Type B pancreatic cell (in vitro differentiated cells): ENCODE measurements at places on chromosomes 16 and 17.

DNA sequence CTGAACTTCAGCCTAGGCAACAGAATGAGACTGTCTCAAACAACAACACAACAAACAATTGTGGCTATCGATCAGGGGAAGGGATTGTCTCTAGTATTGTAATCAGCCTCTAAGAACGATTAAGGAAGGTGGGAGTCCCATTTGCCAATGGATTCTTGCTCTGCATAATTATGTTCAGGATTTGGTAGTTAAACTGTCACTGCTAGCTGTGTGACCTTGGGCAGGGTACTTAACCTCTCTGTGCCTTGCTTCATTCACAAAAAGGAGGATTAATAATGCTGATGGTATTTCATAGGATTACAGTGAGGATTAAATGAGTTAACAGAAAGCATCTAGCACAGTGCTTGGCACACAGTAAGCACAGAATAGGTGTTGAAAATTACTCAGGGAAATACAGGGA lies 6.7 kb upstream of the SSTR2 start:
- peaks cover 29% of the 10 kb centered on the region for H3K4me1 ChIP-seq
- H3K27ac ChIP-seq = no peak overlapping the region
- peaks cover 42% of the 10 kb centered on the region for H3K27me3 ChIP-seq
- H3K36me3 ChIP-seq = no peaks in the 10 kb centered on the region

- H3K27ac ChIP-seq = no peak overlapping the region
- peaks cover 10% of the 10 kb centered on the region for H3K27me3 ChIP-seq
- H3K4me3 ChIP-seq = no peak overlapping the region
- peaks cover 5% of the 10 kb centered on the region for H3K4me1 ChIP-seq
- DNase-seq = no peak
These were observed 349.6 kb downstream of the KIF2B start for GRCh38 chr17:54172096-54172984.

GRCh38 chr17:58121925-58122324 lies 26.3 kb upstream of the OR4D1 start:
- H3K27me3 ChIP-seq = peaks cover 46% of the 10 kb centered on the region
- no peaks in the 10 kb centered on the region for H3K4me1 ChIP-seq
- no peak overlapping the region for H3K4me3 ChIP-seq
- H3K27ac ChIP-seq = no peak overlapping the region
- no peaks in the 10 kb centered on the region for H3K36me3 ChIP-seq

- peaks cover 5% of the 10 kb centered on the region for H3K4me1 ChIP-seq
- peaks cover 21% of the 10 kb centered on the region for H3K36me3 ChIP-seq
- no peak for DNase-seq
- no peaks in the 10 kb centered on the region for H3K27me3 ChIP-seq
These were observed 14.0 kb downstream of the NR1D1 start for GRCh38 chr17:40086150-40087044.
